Ovary (tissue), 10 donors: ENCODE measurements at places on chromosomes 2 and 18. TPM values are rescaled to one million over a fixed set of nuclear protein-coding genes. Genes with fewer than 3 reads are reported as not detected.
A peak's percentile ranks its signal among the peaks of the same experiment; 100 is the strongest.

- DNase-seq: no peak
Measured at GRCh38 chr2:11123856-11124759, 31.2 kb upstream of the SLC66A3 start.

Gene RPS27A
- 1,558 TPM for total RNA-seq

- no peak for DNase-seq
Measured at GRCh38 chr2:25497918-25498407, 156.2 kb upstream of the DNMT3A start.

GRCh38 chr2:27960237-27960912 is 69.8 kb downstream of the BABAM2 start:
- no peak for DNase-seq

DNA sequence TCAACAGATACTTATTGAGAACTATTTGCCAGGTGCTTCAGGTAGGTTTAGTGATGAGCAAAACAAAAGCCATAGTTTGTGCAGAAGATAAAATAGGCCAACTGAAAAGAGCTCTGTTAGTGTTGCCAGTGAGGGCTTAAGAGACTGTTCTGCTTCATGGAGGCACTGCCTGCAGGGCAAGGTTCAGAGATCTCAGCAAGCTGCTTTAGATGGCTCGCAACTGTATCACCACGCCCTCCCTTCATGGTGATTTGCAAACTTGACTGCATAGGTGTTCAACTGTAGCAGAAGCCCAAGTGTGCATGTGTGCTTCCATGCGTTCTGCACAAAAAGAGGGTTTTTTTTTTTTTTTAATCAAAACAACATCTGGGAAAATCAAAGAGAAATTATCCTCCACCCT is 84.5 kb downstream of the RAPH1 start:
- no peak for DNase-seq

GRCh38 chr2:15092181-15092580 is 459.7 kb downstream of the LRATD1 start:
- no peak for DNase-seq

Gene TTLL4
- 19.3 TPM for total RNA-seq

GRCh38 chr2:102355526-102356380 is at the start of gene IL18R1:
Gene IL18R1 (plus strand): TSS chr2:102355796. CDS start chr2:102362661, 6,865 bp downstream.
- DNase-seq: peak; percentile 66

GRCh38 chr2:124810132-124810531 is 785.0 kb downstream of the CNTNAP5 start:
- DNase-seq: no peak

Gene RBM44
- 0.80 TPM for total RNA-seq

DNA sequence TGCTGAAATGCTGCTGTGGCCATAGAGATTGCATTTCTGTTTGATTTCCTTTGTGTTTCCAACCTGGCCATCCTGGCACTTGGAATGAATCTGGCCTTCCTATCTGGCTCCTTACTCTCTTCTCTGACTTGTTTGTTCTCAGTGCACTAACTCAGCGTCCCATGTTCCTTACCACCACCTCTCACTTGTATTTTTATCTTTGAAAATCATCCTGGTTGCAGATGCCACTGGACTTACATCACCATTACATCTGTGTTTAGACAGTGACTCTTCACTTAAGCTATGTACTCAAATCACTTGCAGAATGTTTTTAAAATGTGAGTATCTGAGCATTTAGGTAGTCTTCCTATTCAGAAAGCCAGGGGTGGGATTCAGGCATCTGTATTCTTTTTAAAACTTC is 239.5 kb downstream of the WDR7 start:
- DNase-seq: no peak

DNA sequence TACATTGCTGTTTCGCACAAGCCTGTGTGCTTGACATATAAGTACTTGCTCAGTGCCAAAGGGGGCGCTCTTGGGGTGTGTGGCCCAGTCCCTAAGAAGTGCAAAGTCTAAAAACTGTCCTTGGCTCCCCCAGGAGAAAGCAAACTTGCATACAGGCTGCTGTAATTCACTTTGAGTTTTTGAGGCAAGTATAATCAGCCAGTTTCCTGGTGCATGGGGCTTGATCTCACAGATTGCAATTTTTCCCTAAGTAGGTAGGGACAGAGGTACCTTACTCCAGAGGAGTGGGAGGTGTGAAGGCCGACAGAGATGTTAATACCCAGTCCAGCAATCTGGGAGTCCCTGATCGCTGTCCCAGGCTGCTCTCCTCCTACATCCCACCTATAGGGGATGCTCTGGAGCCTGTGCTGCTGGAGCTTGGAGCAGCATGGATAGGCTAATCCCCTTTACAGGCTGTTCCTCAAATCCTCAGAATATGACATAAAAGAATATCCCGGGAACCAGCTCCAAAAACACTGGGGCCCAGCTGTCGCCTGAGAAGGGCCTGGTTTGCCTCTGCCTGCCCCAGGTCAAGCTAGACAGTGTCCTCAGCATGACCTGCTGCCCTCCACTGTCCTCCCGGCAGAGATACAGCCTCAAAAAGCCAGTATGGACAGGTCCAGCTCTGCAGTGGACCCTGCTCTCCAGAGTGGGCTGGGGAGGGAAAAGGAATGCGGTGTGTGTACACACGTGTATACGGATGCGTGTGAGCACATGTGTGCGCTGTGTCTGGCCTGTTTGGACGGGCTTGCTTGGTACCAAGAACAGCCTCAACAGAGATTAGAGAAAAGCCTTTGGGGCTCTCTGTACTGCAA is 136.5 kb upstream of the HAAO start:
- DNase-seq: no peak

GRCh38 chr18:55763805-55764204 is 175.8 kb upstream of the TCF4 start:
- DNase-seq: no peak

DNA sequence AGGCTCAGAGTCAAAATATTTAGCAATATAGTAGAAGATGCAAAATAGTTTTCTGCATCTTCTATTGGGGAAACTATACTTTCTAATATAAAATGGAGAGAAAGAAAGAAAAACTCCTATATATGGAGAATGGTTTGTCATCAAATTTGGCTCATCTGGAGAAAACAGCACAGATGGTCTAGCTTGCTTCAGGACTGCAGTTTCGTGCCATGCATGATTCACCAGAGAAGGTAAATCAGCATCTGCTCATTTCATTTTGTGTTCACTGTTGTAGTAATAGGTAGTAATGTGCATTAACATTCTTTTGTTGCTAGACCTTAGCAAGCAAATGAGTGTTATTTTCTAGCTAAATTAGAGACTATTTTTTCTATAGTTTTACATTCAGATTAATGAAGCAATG is 179.0 kb downstream of the ASXL3 start:
- no peak for DNase-seq

- DNase-seq: no peak
Measured at GRCh38 chr2:38671303-38671702, 5.4 kb downstream of the GALM start.

Gene UXS1
- 27.7 TPM for total RNA-seq

- no peak for DNase-seq
Measured at GRCh38 chr2:69619725-69620124, 23.8 kb downstream of the AAK1 start.

DNA sequence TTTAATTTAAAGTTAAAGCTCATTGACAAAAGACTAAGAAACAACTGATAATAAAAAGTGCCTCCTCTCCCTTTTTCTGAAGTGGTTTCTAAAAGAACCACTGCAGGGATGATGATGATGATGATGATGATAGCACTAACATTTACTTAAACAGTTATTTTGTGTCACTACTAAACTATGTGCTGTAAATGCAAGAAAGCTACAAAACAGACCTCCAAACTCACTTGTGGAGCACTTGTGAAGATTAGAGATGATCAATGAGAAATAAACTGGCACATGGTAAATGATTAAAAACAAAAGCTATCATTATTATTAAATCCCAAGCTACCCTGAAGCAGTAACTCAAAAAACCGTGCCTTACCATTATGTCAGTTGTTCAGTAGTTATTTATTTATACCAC is 88.7 kb downstream of the SLC8A1 start:
- DNase-seq: no peak

GRCh38 chr18:12257996-12258718 is 4.0 kb downstream of the CIDEA start:
- DNase-seq: no peak

Gene LAMA3
- total RNA-seq: 7.4 TPM

DNA sequence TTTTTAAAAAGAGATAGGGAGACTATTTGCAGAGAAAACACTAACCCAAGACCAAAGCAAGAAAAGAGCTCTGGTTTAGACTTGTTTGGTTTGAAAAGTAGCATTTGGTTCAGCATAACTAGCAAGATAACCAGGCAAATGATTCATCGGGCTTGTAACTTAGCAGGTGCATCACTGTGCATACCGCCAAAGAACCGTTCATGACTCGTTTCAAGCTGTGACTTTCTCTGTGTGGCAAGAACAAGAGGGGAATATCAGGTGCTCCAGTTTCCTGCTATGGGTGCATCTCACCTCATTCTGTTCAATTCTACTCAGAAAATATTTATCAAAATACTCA is 244.9 kb downstream of the ETAA1 start:
- no peak for DNase-seq

DNA sequence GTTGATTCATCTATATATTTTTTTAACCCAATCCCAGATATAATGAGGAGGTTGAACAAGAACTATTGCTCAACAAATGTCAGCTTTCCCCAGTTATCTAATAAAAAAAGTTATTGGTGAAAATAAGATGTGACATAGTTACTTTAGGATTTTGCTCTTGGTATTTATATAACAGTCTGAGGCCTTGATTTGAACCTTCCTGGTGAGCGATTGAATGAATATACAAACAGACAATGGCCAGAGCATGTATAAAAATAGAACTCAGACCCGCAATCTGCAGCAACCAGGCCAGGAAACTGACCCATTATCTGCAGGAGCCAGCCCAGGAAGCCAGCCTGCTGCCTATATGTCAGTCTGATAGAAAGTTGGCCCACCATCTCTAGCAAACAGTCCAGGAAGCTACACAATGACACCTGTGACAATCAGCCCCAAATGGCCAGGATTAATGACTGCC is 81.6 kb downstream of the HS6ST1 start:
- DNase-seq: no peak

DNA sequence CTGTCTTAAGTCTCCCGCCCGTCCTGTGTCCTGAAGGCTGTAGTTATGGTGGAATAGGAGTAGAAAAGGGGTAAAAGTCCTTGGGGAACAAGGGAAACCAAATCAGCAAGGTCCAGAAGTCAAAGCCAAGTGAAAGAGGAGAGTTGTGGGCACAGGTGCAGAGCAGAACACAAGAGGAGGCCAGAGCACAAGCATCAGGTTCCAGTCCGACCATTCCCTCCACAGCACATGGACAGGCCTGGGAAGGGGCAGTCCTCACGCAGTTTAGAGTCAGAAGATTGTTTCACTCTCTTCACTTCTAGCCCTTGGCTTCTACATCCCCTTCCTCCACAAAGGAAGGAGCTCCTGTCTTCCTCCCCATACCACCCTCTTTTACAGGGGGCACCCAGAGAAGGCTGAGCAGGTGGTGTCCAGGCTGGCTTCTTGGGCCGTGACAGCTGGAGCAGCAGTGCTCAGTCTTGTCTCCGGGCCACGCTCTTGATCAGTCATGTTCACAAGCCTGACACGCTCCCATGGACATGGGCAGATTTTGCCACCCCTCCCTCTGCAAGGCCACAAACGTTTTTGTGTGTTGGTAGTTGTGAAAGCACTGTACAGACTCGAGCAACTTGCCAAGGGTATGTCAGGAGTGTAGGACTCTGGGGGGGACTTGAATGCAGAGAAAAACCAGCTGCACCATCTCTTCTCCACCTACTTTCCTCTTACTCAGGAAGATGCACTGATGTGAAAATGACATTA is 138.5 kb upstream of the DAPL1 start:
- no peak for DNase-seq

DNA sequence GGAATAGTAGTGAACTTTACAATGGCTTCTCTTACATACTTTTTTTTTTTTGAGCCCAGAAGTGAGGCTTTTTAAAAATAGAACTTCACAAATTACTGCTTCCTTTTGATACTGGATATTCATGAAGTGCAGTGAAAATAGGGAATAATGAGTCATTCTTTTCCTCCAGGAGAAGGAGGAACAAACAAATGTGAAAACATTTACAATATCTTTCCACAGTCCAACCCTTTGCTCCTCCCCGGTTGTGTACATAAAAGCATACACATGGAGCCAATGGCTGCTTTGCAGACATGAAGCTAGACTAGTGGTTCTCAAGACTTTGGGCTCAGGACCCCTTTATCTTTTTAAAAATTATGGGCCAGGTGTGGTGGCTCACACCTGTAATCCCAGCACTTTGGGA is 266.9 kb downstream of the GBX2 start:
- no peak for DNase-seq

GRCh38 chr2:236164201-236164924 is 3.8 kb downstream of the GBX2 start:
- DNase-seq: peak; percentile 34

- DNase-seq: no peak
Measured at GRCh38 chr2:28319118-28320008, 73.3 kb upstream of the FOSL2 start.

Gene CNTNAP5
- total RNA-seq: not detected

Gene LOXL3
- total RNA-seq: 4.4 TPM

GRCh38 chr2:68403199-68403644 is 38.1 kb downstream of the PLEK start:
- DNase-seq: no peak

DNA sequence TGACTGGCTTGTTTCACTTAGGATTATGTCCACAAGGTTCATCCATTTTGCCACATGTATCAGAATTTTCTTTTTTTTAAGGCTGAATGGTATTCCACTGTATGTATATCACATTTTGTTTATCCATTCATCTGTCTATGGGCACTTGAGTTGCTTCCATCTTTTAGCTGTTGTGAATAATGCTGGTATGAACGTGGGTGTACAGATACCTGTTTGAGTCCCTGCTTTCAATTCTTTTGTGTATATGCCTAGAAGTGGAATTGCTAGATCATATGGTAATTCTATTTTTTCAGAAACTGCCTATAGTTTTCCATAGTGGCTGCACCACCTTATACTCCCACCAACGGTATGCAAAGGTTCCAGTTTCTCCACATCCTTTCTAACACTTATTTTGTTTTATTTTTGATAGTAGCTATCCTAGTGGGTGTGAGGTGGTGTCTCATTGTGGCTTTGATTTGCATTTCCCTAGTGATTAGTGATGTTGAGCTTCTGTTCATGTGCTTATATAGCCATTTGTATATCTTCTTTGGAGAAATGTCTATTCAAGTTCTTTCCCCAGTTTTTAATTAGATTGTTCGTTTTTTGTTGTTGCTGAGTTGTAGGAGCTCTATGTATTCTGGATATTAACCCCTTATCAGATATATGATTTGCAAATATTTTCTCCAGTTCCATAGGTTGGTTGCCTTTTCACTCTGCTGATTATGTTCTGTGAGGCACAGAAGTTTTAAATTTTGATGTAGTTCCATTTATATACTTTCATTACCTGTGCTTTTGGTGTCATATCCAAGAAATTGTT is 40.7 kb downstream of the TTC39C start:
- no peak for DNase-seq

DNA sequence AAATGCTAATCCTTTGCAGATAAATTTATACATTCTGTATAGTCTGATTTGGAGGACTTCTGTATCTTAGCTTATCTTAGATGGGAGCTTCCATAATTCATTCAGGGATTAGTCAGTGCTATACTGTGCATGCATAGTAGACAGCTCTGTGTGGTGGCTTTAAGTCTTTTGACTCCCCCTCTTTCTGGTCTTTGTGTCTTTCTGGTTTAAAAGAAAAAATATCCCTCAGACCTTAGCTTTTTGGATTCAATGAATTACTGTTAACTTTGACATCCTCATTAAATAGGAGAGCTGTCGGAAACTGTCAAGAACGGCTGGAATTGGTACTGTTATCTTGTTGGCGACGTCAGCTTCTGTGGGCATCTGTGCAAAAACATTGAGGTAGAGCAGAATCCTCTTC is 130.4 kb downstream of the SPTBN1 start:
- DNase-seq: no peak

GRCh38 chr2:236694146-236694888 is 124.7 kb downstream of the ACKR3 start:
- no peak for DNase-seq
